CD4-positive, alpha-beta T cell treated with Interleukin-10 for 1 hour (primary cell): ENCODE measurements at places on chromosomes 4 and X.
A peak's percentile ranks its signal among the peaks of the same experiment; 100 is the strongest.

DNA sequence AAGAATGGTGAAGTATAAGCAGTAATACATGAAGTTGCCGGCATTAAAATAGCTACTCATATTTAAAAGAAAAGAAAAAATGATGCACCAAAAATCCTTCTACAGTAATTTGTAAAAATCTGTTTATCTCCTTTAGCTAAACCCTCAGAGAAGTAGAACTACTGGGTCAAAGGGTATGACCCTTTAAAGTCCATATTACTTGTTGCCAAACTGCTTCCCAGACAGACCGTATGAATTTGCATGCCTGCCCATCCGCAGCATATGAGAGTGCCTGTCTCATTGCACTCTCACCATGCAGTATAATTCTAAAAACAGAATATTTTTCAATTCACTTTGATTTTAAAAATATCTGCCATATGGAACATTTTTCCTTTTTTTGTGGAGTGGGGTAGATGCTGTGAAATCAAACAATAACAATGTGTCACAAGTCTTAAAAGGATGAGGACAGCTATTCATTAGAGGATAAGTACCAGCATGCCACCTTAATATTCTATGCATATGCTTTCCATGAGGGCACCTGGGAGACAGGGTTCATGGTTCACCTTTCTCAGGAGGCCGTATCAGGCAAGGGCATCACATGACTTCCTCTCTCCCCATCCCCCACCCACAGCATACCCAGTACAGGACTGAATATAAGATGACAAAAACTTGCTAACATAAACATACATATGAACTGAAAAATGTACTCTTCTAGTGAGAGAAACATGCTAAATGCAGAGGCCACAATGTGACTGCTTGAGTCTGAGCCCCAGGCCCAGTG, 17.8 kb downstream of the ZDHHC9 start:
- DNase-seq, result peak; percentile 9

DNA sequence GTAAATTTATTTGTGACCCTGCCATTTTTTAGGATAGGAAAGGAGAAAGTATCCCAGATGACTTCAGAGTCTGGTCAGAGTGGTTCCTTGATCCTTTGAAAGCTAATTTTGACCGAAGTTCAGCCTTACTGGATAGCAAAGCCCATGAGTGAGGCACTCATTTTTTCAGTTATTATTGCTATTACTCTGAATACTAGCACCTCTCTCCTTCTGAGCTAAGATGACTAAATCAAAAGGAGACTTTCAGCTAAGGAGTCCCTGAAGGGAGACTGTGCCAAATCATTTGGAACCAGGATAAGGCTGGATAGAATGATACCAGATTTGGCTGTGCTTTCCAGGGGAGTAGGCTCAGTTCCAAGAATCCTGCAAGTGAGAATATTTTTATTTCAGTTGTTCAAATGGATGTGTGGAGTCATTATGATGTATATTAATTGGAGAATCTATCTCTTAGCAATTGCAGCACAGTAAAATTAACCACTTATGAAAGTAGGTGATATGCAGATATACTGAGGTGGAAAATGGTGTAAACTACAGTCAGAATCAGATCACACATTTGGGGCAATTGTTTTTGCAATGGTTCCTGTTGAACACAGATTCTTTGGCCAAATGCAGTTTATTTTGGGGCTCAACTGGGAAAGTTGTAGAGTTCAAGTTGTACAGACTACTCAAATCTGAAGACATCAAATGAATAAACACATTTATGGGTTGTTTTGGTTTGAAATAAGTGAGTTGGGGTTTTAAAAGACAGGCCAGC, 1.2 kb downstream of the P2RY10 start:
- no peak for DNase-seq

GRCh38 chrX:52933976-52934703, 24.2 kb downstream of the FAM156A start:
- no peak for DNase-seq

- no peak for DNase-seq
These were observed 11.3 kb upstream of the AREG start for GRCh38 chr4:74433541-74434172.

DNA sequence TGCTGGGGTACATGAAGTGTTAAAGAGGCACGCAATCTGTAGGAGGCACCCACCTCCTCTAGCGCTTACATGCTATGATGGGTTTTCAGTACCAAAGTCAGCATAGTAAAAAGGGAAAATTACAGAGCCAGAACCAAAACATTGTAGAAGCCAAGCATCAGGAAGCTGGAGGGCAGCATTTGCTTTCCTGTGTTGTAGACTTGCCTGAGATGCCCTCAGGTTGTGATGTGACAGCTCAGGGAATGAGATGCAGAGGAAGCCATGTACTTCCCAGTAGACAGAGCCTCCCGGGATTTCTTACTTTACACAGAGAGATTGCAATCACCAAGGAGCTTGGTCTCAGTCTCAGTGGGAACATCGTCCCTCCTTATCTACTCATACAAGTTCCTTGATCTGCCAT, 161.5 kb downstream of the ARAP2 start:
- DNase-seq, result no peak

DNA sequence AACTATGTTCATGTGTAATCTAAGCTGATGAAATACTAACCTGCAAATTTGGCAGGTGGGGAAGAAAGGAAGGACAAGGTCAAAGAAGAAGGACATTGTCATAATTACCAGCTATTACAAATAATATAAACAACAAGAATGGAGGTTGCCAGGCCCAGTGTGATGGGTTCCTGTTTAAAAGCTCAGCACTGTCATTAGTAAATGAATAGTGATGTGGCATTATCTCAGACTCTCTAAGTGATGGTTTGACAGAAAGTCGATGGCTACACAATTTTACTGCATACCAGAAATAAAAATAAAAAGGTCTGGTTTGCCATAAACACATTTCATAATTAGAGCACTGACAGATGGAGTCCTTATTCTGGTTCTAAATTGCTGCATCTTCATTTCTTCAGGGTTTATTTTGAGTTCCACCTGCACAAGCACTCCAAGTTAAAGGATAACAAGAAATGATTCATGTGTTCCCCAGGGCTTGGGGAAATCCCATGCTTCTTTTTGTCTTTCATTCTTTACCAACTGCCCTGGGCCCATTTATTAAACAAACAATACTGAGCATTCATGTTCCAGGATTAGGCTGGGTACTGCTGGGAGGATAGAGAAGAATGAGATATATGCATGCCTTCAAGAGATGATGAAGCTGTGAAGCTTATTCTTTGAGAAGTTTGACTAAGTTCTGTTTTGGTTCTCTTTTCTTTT, 367.8 kb upstream of the RASGEF1B start:
- no peak for DNase-seq

- no peak for DNase-seq
These were observed 20.0 kb upstream of the MBNL3 start for GRCh38 chrX:132508834-132509233.

DNA sequence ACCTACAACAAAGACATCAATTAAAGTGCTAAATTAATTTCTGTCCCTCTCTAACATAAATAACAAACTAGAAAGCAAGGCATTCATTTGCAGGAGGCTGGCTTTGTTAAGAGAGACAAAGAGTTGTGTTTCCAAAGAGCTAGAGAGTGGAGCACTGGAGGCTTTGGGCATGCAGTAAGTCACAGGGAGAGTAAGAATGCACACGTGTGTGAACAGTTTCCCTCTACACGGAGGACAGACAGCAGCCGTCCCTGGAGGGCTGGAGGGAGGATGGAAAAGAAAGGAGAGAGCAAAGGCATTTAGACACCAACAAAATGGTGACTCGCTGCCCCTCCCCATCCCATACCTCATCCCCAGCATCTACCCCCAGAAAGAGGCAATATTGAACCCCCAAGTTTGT, 20.4 kb upstream of the DCHS2 start:
- DNase-seq, result no peak

- DNase-seq, result no peak
These were observed 52.7 kb downstream of the ZNF718 start for GRCh38 chr4:176995-177394.

GRCh38 chr4:101393256-101393655, 45.9 kb upstream of the PPP3CA start:
- DNase-seq, result no peak

DNA sequence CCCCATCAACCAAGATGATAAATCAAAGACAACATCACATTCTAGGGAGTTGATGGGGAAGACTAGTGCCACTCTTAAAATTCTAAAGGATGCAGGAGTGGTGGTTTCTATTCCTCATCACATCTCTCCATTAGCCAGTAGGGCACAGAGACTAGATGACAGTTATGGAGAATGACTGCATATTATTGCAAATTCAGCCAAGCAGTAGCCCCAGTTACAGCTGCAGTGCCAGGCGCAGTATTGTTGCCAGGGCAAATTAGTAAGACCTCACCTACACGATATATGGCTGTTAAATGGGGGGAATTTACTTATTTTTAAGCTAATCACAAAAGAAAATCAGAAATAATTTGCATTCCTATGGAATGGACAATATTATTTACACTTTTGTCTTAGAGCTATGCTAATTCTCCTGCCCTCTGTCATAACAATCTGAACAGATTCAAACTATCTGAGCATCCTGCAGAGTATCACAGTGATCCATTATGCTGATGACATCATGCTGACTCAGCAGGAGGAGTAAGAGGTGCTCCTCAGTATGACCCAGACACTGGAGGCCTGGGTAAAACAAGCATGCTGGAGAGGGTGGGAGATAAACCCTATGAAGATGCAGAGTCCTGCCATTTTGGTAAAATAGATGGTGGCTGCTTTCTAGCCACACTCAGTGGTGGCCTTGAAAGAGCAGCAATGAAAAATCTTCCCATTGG, 24.7 kb downstream of the ETNPPL start:
- no peak for DNase-seq

- DNase-seq, result no peak
These were observed 55.2 kb upstream of the TRPC3 start for GRCh38 chr4:122007016-122007415.

DNA sequence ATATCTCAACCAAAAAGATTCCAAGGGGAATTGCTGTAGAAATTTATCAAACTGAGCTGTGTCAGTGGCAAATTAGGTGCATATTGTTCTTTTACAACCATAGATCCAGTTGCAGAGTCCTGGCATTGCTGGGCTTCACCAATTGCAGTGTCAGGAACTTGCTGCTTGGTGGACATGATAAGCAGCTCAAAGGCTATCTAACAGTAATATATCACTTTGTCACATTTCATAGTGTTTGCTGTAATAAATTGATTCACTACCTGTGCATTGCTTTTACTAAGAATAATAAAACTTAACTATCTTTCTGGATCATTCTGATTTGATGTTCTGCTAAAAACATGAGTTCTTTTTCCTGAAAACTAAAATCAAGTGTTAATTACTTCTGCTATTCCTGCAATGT, 30.9 kb upstream of the ACE2 start:
- no peak for DNase-seq

DNA sequence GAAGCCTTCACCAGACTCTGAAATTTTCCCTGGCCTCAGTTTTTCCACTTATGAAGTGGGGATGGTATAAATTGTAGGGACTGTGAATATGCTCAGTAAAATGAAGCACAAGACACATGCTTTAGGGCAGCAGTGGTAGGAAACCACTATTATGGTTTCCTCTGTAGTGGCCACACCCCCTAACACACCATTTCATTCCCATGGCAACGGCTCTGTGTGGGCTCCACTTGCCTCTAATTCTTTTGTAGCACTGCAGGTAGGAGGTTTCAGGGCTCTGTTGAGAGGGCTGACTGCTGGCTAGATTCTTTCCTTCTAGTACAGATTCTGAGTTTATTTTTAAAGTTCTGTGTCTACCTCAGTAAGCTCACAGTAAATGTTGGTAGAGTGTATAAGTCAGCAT, 3.5 kb upstream of the VMA21 start:
- peak; percentile 86 for DNase-seq

DNA sequence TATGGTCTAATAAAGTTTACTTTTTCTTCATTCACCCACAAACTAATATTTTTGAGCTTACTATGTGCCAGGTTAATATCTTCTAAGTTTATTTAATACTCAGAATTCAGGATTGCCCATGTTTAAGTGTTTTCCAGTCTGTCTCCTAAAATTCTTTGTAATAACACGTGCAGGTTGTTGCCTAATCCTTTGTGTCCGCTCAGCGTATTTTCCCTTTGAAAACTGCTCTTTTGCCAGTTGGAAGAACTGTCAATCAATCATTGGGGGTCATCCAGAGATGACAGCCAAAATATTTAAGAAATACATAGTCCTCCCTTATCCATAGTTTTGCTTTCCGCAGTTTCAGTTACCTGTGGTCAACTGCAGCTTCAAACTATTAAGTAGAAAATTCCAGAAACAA, 63.4 kb downstream of the LNX1 start:
- no peak for DNase-seq

DNA sequence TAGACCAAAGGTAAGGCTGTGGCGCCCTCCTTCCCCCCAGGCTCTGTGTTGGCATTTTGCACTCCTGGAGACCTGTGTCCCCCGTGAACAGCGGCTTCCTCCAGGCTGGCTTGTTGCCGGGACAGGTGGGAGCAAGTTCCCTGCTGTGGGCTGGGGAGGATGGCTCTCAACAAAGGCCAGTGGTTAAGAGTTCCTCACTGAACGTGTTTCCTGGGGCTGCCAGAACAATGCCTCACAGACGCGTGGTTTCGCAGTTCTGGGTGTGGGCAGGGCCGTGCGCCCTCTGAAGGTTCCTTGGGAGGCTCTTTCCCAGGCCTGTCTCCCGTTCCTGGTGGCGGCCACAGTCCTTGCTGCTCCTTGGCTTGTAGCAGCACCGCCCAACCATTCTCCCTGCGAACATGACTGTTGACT, 33.4 kb downstream of the NELFA start:
- DNase-seq, result no peak

DNA sequence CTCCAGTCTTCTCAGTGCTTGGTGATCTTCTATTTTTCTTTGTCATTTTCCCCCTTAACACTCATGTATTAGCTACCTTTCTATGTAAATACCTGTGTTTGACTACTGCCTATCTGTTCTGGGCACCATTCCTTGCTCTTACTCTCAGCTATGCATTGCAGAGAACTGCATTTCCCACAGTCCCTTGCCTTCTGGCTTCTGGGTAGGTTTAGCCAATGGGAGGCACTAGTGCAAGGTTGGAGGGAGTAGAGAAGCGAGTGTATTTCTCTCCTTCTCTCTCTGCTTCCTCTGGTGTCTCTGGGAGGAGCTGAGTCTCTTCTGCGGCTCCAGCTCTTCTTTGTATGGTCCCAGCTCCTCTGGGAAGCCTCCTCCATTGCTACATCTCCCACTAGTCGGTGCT, 50.5 kb downstream of the CWH43 start:
- DNase-seq, result no peak

GRCh38 chrX:115949900-115950822, 220.4 kb upstream of the AGTR2 start:
- no peak for DNase-seq
